ENCODE measurements at places on chromosomes 7 and 10.

- no peak for DNase-seq
Observed at GRCh38 chr10:126042354-126042753, 146.0 kb downstream of the FANK1 start.

DNA sequence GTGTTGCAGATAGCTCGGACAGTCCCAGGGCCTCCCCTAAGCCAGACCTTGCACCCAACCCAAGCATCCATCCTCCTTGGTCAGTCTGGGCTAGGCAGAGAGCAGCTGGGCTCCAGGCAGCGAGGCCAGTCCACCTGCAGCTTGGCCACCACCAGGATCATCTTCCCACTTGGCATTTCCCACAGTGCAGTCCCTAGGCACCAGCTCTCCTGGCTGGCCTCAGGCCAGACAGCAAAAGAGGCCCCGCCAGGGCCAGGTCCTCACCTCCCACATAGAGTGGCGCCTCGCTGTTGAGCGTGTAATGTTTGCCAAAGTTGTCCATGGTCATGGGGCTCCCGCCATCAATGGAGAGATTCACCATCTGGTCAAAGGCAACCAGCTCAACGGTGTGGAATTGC, 171.7 kb downstream of the LCOR start:
- DNase-seq: no peak

- DNase-seq: no peak
Observed at GRCh38 chr7:25863729-25864110, 288.3 kb upstream of the NFE2L3 start.

- DNase-seq: peak; percentile 28
Observed at GRCh38 chr10:131656009-131656408, 244.8 kb upstream of the PPP2R2D start.

DNA sequence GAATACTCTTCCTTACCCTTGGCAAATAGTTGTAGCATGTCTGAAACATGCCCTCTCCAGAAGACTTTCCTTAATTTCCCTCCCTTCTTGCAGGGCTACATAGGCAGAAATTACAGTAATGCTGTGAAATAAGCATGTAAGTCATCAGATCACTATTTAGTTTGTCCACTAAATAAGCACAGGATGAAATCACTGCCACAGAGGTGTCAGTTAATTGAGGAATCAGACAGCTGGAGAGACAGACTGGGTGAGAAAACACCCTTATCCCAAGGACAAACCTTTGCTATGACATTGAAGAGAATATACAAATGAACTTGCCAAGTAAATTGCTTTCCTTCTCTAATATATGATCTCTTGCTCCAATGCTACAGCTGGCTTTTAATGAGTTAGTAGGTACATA, 129.3 kb downstream of the CHRM2 start:
- no peak for DNase-seq

- no peak for DNase-seq
Observed at GRCh38 chr10:12181065-12181775, 14.5 kb downstream of the NUDT5 start.

DNA sequence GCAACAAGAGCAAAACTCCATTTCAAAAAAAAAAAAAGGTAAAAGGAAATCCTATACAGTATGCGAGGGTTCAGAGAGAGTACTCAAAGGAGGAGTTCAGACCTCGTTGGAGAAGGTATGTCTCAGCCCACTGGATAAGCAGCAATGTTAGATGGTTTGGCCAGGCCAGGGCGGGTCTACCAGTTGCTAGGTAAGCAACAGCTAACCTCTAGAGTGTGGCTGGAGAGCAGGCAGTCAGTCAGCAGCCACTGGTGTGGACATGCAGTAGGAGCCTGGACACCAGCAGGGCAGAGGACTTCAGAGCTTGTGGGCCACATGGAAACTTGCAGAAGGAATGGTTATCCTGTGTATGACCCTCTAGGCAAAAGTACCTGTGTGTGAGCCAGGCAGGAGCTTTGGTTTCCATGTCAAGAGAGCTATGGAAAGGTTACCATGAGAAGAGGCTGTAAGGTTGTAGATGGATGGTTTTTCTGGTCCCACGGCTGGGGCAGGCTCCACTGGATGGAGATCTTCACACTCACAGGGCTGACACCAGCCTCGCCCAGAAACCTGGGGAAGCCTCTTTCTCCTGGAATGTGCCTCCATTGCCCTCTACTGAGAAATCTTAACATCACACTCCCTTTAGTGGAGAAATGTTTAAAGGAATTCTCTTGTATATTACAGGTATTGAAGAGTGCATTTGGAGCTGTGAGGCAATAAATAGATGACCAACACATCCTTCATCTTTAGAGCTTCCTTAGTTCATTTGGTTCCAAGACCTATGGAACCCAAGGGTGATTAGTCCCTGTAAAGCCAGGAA, 63.6 kb downstream of the CCDC186 start:
- DNase-seq: no peak

DNA sequence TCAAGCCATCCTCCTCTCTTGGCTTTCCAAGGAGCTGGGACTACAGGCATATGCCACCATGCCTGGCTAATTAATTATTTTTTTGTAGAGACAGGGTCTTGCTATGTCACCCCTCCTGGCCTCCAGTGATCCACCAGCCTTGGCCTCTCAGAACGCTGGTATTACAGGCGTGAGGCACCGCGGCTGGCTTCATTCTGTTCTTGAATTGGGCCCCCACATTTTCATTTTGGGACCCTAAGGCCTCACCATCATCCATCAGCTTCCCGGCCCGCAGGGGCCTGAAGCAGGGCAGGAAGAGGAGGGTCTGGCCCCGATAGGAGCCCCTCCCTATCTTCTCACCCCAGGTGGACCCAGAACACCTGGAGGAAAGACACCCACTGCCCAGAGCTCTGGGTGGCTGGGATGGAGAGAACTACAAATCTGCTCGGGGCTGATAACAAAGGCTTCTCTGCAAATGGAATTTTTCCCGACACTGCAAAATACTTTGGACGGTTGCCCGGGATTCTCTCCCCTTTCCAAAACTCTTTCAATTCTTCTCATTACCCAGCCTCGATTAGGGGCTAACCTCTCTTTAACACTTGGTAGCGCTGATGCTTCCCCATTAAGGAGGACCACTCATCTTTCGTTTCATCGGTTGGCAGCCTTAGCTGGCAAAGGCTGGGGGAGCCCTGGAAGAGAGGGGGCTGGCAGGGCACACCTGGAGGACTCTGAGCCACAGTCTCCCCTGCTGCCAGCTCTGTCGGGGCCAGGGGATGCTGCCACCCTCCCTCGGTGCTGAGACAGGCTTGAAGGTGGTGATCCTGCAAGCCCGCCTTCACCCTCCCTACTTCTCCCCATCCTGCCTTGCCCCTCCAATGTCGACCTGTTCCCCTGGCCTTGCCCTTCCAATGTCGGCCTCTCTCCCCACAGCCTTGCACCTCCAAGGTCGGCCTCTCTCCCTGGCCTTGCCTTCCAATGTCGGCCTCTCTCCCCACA, 81.0 kb upstream of the GNA12 start:
- DNase-seq: no peak

- DNase-seq: peak; percentile 98
Observed at GRCh38 chr7:95596198-95597063, at the start of gene PDK4. Gene PDK4 (minus strand): TSS chr7:95596516. CDS start chr7:95596293, 223 bp downstream.

DNA sequence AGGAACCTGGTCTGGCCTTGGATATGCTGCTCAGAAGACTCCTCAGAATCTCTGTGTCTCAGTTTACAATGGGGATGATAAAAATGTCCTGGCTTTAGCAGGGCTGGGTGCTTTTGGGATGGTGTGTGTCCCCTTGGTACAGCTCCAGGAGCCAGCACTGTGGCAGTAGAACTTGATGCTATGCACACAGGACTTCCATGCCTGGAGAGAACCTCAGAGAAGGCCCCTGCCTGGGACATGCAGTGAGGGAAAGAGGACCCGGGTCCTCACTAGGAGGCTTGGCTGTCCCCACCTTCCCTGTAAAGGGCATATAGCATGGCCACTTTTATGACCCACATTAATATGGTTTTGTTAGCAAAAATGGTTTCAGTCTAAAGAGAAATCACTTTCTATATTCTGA, 100.5 kb downstream of the GLRX3 start:
- DNase-seq: peak; percentile 19

DNA sequence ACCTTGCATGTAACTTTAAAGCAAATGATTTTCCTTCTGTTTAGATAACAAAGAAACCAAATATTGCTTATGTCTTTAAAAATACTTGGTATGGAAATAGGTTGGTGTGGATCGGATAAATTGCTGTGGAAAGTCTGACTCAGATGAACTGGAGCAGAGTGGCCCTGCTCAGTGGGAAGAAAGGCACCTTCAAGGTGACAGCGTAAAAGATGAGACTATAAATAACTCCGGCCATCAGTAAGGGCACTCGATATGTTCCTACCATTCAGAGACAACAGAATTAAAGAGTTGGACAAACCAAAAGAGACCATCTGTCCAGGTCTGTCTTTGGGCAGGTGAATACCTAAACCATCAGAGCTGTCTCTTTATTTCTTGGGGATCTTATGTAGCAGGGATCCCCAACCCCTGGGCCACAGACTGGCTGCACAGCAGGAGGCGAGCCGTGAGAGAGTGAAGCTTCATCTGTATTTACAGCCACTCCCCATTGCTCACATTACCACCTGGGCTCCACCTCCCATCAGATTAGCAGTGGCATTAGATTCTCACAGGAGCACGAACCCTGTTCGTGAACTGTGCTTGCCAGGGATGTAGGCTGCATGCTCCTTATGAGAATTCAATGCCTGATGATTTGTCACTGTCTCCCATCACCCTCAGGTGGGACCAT, 357.1 kb downstream of the PRPF18 start:
- no peak for DNase-seq

GRCh38 chr7:150998341-150998740, 7.5 kb downstream of the NOS3 start:
- no peak for DNase-seq

GRCh38 chr10:44864051-44864450, 47.1 kb upstream of the TMEM72 start:
- peak; percentile 50 for DNase-seq

DNA sequence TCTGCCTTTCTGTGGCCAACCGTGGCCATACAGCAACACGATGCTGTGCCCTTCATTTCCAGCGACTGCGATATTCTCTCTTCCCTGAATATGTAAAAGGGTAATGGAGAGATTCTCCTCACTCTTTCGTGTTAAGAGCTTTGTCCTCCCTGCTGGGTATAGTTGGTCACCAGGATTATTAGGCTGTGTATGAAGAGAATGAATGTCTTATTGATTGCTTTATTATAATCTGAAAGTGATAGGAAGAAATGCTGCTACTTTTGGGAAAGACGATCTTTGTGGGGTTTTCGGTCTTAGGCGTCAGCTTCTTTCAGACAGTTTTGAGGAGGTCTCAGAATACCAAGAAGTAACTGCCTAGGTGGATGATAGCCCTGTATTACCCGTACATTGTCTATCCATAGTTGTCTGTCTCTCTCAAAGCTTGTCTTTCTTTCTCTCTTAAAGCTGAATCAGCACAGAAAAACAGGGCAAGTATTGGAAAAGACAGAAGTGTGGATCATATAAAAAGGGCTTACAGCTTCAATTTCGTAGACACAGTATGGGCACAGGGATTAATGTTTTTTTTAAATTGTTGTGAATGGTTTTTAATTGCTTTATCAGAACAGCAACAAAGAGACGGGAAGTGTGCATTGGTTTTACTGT, 1.2 kb downstream of the AHCYL2 start:
- DNase-seq: no peak

DNA sequence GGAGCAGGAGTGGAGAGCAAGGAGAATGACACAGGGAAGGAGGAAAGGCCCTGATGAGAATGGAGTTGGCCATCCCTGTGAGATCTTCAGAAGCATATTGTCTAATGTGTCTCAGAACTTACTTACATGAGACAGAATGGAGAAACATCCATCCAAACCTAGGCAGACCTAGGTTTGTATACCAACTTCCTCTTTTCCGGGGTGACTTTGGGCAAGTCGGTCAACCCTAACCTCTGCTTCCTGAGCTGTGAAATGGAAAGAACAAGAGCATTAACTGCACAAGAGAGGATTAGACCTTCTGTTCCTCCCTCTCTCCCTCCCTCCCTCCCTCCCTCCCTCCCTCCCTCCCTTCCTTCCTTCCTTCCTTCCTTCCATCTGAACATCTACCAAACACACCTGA, 4.5 kb downstream of the GHRHR start:
- DNase-seq: no peak

DNA sequence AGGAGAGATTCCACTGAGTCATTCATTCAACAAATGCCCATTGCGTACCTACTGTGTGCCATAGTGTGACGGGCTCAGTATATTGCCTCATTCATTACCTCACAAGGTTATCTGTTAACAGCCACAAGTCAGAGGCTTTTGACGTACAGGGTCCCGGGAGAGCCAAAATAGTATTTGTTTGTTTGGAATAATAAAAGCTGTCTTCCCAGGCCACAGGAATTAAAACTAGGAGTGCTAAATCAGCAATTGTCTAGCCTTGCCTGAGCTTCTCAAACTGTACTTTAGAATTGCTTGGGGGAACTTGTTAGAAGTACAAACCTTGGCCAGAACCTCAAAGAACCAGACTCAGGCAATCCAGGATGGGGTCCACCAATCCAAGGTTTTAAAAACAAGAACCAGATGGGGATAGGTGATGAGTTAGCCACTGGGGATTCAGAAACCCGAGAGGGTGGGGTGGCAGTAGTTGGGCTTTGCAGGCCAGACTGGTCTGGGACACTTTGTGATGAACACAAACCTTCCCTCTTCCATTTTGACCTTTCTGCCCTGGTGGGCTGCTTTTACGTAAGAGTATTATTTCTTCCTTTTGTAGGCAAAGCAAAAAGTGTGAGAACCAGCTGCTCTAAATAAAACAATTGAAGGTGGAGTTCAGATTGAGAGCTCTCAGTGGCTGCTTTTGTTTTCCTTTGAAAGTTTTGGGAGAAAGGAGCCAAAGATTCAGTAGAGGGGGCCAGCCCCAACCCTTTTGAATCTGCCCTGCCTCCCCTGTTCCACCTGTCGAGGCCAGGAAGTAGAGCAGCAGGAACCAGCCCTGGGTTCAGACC, 113.0 kb upstream of the ANLN start:
- DNase-seq: peak; percentile 18

Measured in left lobe of liver (tissue), 2 donors.